ENCODE measurements at places on chromosomes 2 and 18.

DNA sequence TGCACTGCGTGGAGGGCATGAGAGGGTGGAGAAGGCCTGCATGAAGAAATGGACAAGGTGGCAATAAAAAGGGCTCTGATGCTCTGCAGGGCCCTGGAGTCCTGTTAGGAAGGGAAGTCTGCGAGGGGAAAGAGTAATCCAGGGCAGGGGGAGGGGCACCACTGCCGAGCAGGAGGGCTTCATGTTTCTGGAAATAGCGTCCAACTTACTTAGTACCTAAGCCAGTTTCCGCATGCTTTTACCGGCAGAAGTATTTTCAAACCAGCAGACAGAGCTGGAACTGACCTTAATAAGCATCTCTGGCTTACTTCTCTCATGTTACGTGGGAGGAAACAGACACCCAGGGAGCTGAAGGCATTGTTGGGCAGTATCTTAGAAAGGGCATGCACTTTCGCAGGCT is 156.7 kb downstream of the GALNT14 start:
- ATAC-seq: no peak

GRCh38 chr18:34048423-34048822 is 176.3 kb downstream of the NOL4 start:
- no peak for ATAC-seq

GRCh38 chr2:229909090-229909489 is 12.7 kb downstream of the TRIP12 start:
- no peak for ATAC-seq

GRCh38 chr18:56807901-56808300 is 156.7 kb downstream of the WDR7 start:
- no peak for ATAC-seq

GRCh38 chr2:238784671-238785527 is 63.0 kb upstream of the TWIST2 start:
- no peak for ATAC-seq

DNA sequence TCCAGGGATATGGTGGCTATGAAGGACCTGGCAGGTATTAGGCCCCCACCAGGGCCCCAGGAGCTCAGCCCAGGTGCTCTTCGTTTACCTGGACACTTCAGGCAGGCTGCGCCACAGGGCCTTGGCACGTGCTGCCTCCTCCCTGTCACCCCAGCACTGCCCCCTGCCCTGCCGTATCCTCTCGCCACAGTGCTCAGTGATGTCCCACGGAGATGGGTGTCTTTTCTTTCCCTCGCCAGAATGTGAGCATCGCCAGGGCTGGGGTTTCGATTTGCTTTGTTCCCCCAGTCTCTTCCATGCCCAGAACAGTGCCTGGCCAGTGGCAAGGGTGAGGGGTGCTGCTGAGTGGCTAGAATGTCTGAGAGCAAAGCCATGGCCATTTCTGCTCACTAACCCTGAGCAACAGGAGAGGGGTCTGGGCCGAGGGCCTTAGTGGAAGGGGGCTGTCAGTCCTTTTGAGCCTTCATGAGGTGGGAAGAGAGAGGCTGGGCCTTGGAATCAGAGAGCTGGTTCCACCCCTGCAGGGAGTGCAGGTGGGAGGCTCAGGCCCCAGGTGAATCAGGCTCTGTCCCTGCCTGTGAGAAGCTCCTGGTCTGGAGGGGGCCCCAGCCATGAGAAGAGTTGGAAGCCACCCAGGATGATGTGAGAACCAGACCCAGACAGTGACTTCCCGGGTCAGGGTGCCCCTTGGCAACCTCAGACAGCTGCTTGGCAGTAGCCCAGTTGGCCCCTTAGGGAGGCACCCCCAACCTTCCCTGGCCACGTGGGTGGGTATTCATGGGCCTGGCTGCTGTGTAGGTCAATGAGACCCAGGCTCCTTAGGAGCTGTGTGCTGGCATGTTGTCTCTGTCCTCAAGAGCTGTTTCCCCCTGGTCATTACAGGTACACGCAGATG is 129.9 kb upstream of the HS6ST1 start:
- ATAC-seq: no peak

- ATAC-seq: no peak
These were observed 57.5 kb downstream of the TANK start for GRCh38 chr2:161217597-161218185.

GRCh38 chr18:32349728-32350395 is 120.8 kb downstream of the GAREM1 start:
- ATAC-seq: no peak

- ATAC-seq: no peak
These were observed 124.0 kb downstream of the HDAC4 start for GRCh38 chr2:239276851-239277250.

GRCh38 chr2:208356846-208357574 is 49.6 kb upstream of the PTH2R start:
- ATAC-seq: no peak

GRCh38 chr18:13393338-13393737 is 174.8 kb downstream of the LDLRAD4 start:
- no peak for ATAC-seq

DNA sequence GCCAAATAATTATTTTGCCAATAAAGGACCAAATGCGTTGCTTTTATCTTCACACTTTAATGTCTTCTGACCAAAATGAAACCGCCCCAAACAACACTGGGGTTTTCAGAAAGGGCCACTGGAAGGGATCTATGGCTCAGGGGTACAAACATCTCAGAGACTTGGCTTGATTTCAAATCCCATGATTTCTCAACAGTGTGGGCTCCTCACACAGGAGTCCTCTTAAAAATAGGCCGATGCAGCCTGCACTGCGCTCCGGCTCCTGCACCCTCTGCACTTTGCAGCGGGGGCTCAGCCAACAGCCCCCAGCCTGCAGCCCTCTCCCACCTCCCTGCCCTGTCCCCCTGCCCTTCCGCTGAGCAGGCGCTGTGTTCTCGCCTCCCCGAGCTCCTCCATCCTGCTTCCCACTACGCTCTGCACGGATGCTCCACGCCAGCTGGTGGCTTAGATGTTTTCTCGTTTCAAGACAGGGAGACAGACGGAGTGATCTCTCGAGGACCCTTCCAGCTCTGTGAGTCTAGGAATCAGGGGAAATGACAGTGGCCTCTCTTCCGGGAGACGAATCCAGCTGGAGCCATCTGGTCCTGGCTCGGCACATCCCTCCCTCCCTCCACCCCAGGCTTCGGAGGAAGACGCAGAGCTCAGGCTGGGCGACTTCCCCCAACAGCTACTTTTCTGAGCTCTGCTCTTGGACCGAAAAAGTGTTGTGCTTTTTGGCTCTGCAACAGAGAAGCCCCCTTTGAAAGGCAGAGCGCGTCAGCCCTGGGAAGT is 71.4 kb downstream of the KCNF1 start:
- ATAC-seq: no peak

- no peak for ATAC-seq
These were observed 4.0 kb downstream of the ALPP start for GRCh38 chr2:232382331-232383225.

- ATAC-seq: no peak
These were observed 87.6 kb downstream of the CCBE1 start for GRCh38 chr18:59609654-59610053.

Measured in stimulated activated memory B cell treated with anti-CD40 and anti-IgM and Interleukin-4, amounts not matched to agents 10 μg/mL and 1 μg/mL and 100 μg/mL, for 72 hours (primary cell).